ENCODE measurements at places on chromosomes 5 and 9.

- no peak for DNase-seq
These were observed 27.0 kb downstream of the TCF7 start for GRCh38 chr5:134141331-134142050.

GRCh38 chr9:134525841-134526583 lies 115.6 kb upstream of the COL5A1 start:
- no peak for DNase-seq

- no peak for DNase-seq
These were observed 319.2 kb downstream of the DRD1 start for GRCh38 chr5:175124821-175125220.

- no peak for DNase-seq
These were observed 4.1 kb downstream of the NACC2 start for GRCh38 chr9:136090768-136091581.

GRCh38 chr9:134726722-134727034 lies 85.1 kb downstream of the COL5A1 start:
- no peak for DNase-seq

DNA sequence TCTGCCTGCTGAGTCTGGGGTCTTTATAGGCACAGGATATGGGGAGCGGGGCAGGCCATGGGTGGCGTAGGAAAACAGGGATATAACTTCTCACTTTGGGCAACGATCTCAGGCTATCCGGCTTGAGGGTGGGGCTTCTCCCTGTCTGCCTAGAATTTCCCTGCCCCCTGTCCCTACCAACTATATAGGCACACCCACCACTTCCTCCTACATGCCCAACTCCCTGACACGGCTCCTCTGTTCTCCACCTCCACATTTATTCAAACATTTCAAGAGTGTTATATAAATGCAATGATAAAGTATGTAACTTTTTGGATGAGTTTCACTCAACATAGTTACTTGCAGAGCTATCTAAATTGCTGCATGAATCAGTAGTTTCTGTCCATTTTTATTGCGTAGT lies 363.2 kb upstream of the RORB start:
- DNase-seq: no peak

DNA sequence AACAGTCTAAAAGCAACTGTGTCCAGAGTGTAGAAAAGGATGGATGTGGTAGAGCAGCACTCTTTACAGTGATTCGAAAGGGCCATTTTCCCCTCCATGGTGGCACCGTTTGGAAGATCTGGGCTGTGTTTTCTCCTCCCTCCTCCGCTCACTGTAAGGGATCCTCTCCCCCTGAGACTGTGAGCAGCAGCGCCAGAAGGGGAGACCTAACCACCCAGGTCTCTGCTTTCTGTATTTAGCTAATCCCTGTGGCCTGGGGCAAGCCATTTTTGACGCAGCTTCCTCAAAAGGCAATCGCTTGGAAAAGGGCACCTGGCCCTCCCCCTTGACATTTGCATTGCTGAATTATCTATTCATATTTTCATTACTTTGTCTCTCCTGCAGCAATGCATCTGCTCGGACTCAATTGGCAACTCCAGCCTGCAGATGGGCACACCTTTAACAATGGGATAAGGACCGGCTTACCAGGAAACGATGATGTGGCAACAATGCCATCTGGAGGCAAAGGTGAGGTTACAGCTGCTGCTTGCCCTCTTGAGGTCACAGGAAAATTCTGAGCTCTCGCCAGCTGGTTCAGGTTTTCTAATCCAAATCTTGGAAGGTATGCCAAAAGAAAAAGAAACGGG lies 244.3 kb upstream of the WWC1 start:
- DNase-seq: no peak

GRCh38 chr9:89436963-89437625 lies 60.8 kb downstream of the SEMA4D start:
- DNase-seq: no peak

GRCh38 chr9:32161720-32162119 lies 222.7 kb upstream of the ACO1 start:
- DNase-seq: no peak

Data from left renal pelvis (tissue), 4 donors.